ENCODE measurements at places on chromosomes 7 and 10. TPM values are rescaled to one million over a fixed set of nuclear protein-coding genes. Genes with fewer than 3 reads are reported as not detected.

DNA sequence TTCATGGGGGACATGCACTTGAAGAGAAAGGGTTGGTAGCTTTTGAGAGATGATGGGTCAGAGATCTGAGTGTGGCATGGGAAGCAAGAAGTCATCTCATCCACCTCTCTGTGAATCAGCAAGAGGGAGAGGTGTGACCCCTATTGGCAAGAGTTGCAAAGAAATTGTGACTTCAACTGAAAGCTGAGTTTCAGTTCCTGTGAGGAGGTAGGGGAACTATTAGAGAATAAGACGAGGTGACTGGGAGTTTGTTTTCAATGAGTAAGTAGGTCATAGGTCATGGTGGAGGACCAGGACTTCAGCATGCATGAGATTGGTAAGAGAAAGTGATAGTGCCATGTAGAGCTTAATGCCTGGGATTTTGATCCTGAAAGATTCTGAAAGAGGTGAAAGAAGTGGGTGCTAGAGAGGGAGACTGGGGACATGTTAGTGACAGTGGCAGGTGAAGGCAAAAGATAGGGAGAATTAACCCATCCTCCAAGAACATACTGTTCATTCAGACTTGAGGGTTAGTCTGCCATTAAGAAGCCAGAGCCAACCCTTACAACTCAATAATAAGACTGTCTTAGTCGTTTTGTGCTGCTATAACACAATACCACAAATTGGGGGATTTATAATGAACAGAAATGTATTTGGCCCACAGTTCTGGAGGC, 75.5 kb upstream of the CAPZA2 start:
- peak; percentile 44 for DNase-seq

GRCh38 chr7:91408388-91409154, 144.3 kb downstream of the FZD1 start:
- DNase-seq, result no peak

GRCh38 chr7:2065528-2065927, 167.2 kb downstream of the MAD1L1 start:
- DNase-seq, result no peak

- DNase-seq, result no peak
These were observed 114.6 kb downstream of the PRPF18 start for GRCh38 chr10:13701157-13701919.

Gene KCNIP2
- 2.3 TPM for total RNA-seq

Gene ZNF92
- total RNA-seq, result 17.0 TPM

- DNase-seq, result no peak
These were observed 8.2 kb downstream of the GSAP start for GRCh38 chr7:77407906-77408305.

Gene STOX1
- total RNA-seq, result 0.29 TPM

- no peak for DNase-seq
These were observed 31.2 kb downstream of the UBTD1 start for GRCh38 chr10:97529685-97530465.

- no peak for DNase-seq
These were observed 21.5 kb downstream of the CYP26A1 start for GRCh38 chr10:93095225-93095624.

DNA sequence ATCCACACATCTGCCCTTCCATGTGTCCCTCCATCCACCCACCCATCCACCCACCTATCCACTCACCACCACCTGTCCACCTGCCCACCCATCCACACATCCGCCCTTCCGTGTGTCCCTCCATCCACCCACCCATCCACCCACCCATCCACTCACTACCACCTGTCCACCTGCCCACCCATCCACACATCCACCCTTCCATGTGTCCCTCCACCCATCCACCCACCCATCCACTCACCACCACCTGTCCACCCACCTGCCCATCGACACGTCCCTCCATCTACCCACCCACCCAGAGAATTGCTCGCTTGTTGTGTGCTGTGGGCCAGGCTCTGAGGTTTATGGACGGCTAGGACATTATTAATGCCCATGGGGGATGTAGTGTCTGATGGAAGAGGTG, 500.2 kb downstream of the DNAJB6 start:
- DNase-seq, result no peak
